ENCODE measurements at places on chromosomes 3 and 15.

GRCh38 chr3:15052335-15053242 is 12.5 kb downstream of the MRPS25 start:
- no peak for DNase-seq

DNA sequence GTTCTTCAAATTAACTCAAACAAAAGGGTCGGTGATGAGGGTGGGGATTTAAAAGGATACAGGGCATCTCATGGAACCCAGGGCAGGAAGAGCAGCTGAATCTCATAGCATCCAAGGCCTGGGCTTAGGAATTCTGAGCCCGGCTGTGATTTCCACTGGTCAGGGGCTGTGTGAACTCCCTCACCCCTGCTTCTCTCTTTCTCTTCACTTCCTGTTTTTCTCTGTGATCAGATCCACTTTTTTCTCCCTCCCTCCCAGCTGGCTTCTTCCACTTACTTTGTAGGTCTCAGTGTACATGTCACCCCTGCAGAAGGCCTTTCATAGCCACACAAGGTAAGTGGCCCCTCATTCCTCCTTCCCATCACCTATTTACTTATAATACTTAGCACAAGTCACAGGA is 68.2 kb upstream of the CORO2B start:
- no peak for DNase-seq

DNA sequence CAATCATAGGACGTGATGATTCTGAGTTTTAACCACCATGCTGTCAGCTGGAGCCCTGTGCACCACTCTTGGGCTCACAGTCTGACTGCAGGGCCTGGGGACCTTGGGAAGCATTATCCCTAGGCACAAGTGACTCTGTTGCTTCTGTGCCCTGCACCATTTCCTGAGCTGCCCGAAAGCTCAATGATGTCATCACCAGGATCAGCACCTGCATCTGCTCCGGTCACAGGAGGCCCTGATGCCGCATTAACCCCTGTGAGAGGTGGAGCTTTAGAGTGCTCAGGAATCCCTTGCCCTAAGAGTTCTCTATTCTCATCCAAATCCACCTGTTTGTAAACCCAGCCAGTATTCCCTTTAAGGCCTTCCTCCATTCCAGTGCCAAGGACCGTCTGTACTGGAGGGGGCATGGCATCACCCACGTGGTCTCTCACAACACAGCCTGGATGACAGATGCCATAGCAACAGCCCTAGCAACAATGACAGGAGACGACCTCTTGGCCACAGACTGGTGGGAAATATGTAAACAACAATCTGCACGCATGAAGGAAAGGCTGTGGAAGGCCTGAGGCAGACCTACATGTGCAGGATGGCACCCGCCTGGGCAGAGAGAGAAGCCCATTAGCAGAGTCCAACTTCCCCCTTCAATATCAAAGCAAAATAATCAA is 37.9 kb downstream of the NTRK3 start:
- DNase-seq: no peak

GRCh38 chr3:129975705-129976048 is 1.2 kb downstream of the TRH start:
- no peak for DNase-seq

GRCh38 chr3:98531622-98532274 is at the start of gene GPR15:
Gene GPR15 (plus strand): TSS chr3:98531978. CDS start chr3:98532034, 56 bp downstream.
- no peak for DNase-seq

DNA sequence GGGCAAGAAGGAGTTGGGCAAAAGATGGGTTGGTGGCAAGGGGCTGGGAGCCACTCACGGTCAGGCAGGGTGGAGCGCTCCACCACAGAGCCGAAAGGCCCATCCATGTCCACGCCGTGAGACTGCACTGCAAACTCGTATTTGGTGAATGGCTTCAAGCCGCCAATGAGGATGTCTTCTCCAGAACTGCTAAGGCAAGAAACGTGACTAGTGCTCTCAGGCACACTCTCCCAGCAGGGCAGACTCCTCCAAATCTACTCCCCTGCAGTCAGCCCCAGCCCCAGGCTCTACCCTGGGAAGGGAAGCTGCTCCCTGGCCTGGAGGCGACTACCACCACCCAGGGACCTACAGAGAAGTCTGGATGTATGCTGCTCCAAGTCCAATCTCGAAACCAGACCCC is 11.4 kb upstream of the IGDCC3 start:
- no peak for DNase-seq

DNA sequence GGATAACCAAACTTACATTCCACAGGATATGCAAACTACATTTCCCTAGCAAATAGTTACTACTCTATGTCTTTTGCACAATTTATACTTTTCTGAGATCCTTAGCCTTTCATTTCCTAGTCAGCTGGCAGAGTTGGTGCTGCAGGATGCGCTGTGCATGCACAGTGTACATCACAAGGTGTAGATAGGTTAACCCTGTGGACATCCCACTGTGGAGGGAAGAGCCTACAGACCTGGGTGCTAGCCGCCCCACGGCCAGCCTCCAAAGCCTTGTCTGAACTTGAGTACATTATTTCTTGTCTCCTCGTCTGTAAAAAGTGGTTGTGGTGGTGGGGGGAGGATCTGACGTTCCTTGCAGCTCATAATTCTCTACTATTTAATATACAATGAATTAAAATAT is 3.5 kb downstream of the TNFSF10 start:
- no peak for DNase-seq

DNA sequence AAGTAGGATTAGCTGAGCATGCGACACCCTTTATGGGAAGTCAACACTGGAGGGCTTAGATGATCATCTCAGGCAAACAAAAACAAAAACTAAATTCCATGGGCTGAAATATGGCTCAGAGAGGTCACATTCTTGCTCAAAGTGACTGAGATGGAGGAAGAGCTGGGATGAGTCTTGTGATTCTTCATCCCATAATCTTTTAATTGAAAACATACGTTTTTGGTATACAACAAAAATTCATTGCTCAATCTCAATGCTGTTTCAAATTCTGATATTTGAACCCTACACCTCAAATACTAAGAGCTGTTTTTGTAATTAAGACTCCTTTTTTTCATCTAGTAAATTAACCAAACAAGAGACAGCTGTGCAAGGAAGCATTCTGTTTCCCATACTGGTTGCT is 257.0 kb downstream of the NR1D2 start:
- DNase-seq: no peak

GRCh38 chr15:94576889-94577533 is 345.6 kb downstream of the MCTP2 start:
- peak; percentile 23 for DNase-seq

GRCh38 chr3:179088306-179088705 is 16.7 kb upstream of the ZMAT3 start:
- DNase-seq: no peak

DNA sequence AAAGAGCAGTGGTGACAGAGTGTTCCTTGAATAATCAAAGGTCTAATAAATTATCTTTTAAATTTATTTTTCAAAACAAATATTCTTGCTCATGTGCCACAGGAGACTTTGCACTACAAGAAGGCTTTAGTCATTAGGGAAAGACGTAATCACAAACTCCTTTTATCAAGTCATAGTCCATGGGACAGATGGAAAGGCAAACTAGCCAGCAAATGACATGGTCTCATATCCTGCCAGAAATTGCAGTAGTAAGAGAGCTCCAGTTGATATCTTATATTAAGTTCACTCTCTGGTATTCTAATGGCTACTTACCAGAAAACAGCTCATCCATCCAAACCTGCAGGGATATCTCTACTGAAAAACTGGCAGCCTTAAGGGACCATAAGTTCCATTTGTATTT is 225.0 kb upstream of the TP63 start:
- DNase-seq: no peak

DNA sequence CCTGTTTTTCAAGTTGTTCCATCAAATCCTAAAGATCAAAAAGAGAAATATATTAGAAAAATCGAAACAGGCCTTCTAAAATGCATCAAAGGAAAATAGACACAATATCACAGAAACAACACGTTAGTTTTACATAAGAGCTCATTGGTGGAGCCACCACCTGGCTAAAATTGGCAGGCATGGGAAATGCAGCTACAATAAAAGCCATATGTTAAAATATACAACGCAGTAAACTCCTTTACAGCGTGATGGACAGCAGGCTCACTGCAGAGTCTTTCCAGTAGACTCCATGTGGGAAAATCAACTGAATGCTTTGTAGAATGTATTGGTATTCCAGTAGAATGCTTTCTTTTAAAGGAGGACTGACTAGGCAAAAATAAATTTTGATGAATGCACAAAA is 40.9 kb upstream of the MYO5C start:
- no peak for DNase-seq

DNA sequence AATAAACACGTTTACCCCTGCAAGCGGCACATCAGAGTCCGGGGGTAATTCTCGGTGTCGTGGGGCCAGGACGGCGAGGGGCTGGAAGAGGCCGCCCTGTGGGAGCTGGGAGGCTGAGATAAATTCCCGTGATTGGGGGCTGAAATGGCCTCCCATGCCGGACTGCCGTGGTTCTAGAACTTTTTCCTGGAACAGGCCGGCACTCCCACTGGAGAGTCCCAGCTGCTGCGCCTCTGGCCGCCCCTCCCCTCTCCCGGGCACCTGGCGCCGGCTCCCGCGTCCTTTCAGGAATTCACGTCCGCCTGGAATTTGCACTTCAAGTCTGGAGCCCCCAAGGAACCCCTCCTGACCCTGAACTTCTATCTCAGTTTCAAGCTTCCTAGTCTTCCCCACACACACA is 10.8 kb upstream of the LRRC2 start:
- DNase-seq: no peak

- peak; percentile 62 for DNase-seq
These were observed 1.5 kb downstream of the ITPKA start for GRCh38 chr15:41494922-41495735.

GRCh38 chr3:111151438-111151837 is 79.8 kb downstream of the NECTIN3 start:
- DNase-seq: no peak

DNA sequence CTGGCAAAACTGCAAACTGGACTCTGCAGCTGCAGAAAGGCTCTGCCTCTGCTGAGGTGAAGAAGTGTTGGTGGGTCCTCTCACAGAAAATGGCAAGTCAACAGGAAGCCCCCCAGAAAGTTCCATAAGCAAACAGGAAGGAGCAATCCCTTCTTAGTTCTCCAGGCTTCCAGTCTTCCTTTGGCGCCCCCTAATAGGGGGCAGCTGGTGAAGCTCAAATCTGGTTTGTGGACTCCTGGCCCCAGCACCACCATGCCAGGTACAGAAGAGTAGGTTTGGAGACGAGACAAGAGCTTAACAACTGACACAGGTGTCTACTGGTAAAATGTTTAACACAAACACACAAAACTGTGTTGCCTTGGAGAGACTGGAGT is 35.5 kb downstream of the LEO1 start:
- no peak for DNase-seq

DNA sequence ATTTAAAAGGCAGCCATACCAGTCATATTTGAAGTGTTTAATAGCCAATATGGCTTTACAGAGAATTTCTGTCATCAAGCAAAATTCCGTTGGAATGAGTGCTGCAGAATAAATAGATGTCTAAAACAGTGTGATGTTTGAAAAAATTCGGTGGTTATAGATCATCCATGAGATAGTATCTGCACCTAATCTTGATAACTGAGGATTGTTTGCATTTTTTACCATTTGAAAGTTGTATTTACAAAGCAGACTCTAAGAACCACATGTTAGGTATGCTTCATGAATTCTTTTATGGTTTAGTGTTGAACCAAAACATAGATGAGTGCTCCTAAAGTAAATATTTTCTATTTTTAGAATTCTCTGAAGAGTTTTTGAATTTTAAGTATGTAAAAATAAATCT is 476.1 kb downstream of the NAALADL2 start:
- no peak for DNase-seq

GRCh38 chr3:29331456-29332194 is 50.8 kb downstream of the RBMS3 start:
- no peak for DNase-seq

Data from GM10248 (cell line).